ENCODE measurements at places on chromosomes 7 and 10.
A peak's percentile ranks its signal among the peaks of the same experiment; 100 is the strongest.

DNA sequence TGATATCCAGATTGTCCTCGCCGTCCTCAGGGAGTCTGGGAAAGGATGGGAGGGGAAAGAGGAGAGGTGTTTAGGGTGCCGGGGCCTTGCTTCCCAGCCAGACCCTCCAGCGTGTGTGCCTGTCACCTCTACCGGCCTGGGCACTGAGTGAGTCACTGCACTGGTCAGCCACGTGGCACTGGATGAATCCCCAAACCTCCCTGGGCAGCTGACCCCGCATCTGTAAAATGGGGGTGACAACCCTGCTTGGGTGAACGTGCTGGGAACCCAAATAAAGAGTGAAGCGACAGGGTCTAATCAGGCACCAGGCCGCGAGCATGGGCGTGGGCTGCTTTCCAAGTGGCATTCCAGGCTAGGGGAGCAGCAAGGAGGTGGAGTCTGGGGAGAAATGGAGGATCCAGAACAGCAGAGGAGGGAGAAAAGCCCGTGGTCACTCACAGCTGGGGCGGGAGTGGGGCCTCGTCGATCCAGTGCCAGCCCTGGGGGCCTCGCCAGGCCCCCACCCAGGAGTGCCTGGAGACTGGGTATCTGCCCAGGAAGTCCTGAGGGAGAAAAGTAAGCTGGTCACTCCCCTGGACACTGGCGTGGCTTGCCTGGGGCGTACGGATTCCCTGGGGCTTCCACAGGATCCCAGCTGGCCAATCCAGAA, 29.7 kb downstream of the KLRG2 start:
- no peak for DNase-seq

DNA sequence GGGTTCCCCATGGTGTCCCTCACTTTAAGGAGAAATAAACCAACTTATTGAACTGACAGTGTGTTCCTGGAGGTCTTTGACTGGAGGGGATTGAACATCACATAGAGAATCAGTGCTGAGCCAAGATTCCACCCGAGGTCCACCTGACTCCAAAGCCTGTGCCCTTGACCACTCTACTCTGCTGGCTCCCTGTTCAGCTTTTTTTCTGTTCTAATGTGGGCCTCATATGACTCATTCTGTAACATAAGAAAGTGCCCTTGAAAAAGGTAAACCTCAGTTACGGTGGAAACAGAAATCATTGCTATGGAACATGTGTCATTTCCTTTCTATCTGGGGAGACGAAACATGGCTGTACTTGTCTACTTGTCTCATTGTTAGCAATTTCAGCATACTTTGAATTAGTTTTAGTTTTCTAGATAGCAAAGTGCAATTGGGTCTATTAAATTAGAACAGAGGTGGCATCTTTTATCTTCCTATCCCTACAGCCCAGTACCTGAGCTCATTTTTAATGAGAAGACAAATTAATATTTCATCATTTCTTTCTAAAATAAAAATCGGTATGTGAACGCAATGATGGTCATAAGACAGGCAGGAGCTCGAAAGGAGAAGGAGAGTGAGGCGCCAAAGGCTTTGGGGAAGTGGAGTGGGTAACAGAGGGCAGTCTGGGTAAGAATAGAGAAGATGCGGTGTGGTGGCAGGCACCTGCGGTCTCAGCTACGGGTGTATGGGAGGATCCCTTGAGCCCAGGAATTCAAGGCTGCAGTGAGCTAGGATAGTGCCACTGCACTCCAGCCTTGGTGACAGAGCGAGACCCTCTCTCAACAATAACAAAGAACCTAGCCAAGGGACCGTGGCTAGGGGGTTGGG, 1.5 kb downstream of the GSDME start:
- no peak for DNase-seq

GRCh38 chr7:143900230-143900766, 1.7 kb downstream of the TCAF1 start:
- DNase-seq = no peak

- DNase-seq = no peak
Observed at GRCh38 chr7:73652541-73652949, 15.1 kb upstream of the VPS37D start.

GRCh38 chr7:4745971-4746919, 29.2 kb upstream of the AP5Z1 start:
- DNase-seq = peak; percentile 25

GRCh38 chr7:66452165-66452564, 176.5 kb upstream of the KCTD7 start:
- DNase-seq = no peak

- DNase-seq = no peak
Observed at GRCh38 chr10:48447356-48448215, 141.1 kb downstream of the MAPK8 start.

GRCh38 chr7:155585951-155586350, 39.6 kb upstream of the CNPY1 start:
- DNase-seq = no peak

DNA sequence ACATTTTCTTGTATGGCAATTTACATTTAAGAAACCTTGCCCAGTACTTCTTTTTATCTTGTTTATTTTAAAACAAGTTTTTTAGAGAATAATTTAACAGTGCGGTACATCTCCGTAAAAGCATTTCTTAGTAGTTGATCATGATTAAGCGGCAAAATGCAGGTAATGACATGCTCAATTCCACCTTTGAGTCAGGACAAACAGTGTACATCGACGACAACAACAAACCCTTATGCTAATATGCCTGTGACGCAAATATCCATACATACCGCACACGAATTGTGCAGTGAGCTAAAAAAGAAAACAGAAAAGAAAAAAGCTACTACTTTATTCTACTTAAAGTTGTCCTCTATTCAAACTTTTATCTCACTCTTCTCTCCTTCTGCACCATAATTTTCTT, 1.9 kb downstream of the MAGI2 start:
- no peak for DNase-seq

GRCh38 chr7:96838481-96838880, 128.8 kb upstream of the SEM1 start:
- no peak for DNase-seq

GRCh38 chr10:77638321-77639101, 903 bp upstream of the KCNMA1 start:
- no peak for DNase-seq

- DNase-seq = peak; percentile 20
Observed at GRCh38 chr10:75111907-75112679, 637 bp downstream of the SAMD8 start.

DNA sequence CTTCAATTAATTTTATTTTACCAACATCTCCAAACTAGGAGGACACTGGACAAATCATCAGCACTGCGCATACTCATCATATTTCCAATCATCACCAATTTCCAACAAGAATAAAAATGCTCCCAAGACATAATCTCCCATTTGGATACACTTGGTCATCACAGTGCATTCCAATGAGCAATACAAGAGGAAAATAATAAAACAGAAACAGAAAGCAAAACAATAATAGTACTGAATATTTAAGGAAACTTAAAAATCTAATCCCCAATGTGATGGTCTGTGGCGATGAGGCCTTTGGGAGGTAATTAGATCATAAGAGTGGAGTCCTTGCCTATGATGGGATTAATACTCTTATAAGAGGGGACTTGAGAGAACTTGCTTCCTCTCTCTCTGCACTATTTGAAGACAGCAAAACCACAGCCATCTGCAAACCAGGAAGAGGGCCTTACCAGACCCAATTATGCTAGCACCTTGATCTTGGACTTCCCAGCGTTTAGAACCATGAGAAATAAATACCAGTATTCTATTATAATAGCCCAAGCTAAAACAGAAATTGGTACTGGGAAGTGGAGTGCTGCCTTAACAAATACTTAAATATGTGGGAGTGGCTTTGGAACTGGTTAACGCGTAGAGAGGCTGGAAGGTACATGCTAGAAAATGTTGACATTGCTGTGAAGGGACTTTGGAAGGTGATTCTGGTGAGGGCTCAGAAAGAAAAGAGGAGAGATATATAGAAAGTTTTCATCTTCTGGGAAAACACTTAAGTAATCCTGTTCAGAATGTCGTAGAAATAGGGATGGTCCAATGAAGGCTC, 91.5 kb downstream of the JAZF1 start:
- no peak for DNase-seq

GRCh38 chr10:101776161-101776817, 375 bp upstream of the FGF8 start:
- no peak for DNase-seq

- DNase-seq = no peak
Observed at GRCh38 chr10:3786295-3787015, 1.4 kb upstream of the KLF6 start.

GRCh38 chr7:84294847-84295455, 100.4 kb upstream of the SEMA3A start:
- no peak for DNase-seq

DNA sequence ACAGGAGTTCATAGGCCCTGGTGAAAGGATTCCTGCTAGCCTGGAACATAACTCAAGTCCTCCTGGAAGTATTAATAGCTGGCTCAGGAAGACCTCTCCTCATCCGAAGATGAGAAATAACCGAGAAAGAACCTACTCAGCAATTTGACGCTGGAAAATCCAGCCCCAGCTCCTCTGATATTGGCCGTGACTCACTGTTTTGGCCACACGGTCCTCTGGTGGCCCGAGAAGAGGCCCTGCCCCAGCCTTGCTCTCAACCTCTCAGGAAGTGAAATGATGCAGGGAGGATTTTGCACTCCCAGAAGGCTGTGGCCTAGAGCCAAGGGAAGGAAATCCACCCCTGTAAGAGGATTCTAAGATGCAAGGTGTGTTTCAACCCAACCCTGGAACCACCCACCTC, 121.6 kb downstream of the MTPAP start:
- DNase-seq = no peak

GRCh38 chr10:96283756-96284155, 12.4 kb upstream of the BLNK start:
- DNase-seq = no peak

- DNase-seq = no peak
Observed at GRCh38 chr10:71134732-71135211, 77.6 kb upstream of the UNC5B start.

GRCh38 chr7:134995239-134996096, 9.2 kb downstream of the AGBL3 start:
- DNase-seq = no peak

DNA sequence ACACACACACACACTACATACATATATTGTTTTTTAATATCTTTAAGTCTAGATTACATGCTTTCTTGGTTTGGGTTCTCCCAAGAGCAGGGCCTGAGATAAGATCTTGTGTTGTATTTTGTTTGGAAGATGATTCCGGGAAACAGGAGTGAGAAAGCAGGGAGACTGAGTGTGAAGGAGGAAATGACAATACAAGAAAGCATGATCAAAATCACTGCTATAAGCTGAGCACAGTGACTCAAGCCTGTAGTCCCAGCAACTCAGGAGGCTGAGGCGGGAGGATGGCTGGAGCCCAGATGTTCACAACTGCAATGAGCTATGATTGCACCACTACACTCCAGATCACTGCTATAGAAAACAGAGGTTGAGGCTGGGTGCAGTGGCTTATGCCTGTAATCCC, 267.6 kb downstream of the SKIDA1 start:
- DNase-seq = no peak

- no peak for DNase-seq
Observed at GRCh38 chr10:59456199-59456598, 93.8 kb upstream of the FAM13C start.

DNA sequence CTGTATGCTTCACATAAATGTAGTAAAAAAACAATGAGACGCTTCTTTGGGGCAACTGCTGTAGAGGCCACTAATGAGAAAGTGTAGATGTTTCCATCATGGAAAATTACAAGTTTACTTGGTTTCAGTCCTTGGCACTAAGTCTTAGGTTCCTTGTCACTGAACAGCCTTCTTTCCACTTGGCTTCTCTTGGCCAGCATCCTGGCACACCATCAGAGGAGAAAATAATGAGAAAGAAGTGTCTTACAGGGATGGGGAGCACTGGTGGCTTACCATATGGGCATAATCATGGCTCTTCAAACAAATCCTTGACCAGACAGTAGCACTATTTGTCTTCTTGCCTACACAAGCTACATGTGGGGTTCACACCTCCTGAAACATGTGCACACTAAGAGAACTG, 22.5 kb upstream of the SH3PXD2A start:
- DNase-seq = no peak

- DNase-seq = no peak
Observed at GRCh38 chr10:66843396-66843795, 82.4 kb upstream of the LRRTM3 start.

DNA sequence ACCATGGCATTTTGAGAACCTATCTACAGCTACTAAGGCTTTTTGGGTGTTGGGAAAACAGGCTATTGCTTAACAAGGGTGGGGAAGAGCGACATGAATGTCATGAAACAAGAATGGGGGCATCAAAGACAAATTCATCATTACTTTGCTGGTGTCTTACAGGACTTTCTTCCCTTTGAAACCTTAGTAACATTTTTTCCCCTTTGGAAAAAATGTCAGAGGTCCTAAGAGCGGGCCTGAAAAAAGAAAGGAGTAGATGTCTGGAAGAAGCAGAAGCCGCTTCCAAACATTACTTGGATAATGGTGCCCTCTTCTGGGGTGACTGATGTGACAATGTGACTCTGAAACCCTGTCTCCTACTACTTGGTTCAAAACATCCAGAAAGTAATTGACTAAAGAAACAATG, 3.8 kb upstream of the DDX50 start:
- DNase-seq = no peak

DNA sequence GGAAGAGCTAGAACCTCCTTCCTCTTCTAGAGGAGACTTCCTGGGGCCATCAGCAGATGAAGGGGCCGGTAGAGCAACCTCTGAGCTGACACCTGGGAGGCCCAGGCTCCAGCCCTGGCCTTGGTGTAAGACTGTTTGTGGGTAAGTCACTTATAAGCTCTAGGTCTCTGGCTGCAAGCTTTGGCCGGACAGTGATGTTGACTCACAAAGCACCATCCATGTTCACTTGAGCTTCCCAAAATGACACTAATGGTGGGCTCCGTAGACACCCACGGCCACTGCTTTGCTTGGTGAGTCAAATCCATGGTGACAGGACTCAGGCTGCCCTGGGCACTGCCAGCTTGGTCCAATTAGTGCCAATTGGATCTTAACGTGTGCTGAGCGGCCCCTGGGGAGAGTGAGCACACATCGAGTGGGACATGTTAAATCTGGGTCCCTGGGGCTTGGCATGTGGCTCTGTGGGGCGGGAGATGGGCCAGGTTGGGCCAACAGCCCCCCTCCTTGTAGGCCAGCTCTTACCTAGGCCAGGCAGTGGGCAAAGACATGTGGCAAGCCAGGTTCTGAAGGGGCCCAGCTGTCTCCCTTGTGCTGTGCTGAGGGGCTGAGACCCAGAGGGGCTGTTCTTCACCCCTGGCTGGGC, 16.7 kb downstream of the NEURL1 start:
- DNase-seq = no peak

- no peak for DNase-seq
Observed at GRCh38 chr7:68707159-68707558, 891.1 kb upstream of the AUTS2 start.

GRCh38 chr7:150654692-150655091, 22.5 kb upstream of the GIMAP6 start:
- no peak for DNase-seq
